ENCODE measurements at places on chromosomes 16 and 17. TPM values are rescaled to one million over a fixed set of nuclear protein-coding genes. Genes with fewer than 3 reads are reported as not detected.

SLC35G6 gene
- total RNA-seq = 0.30 TPM

- no peak overlapping the region for H3K27ac ChIP-seq
- no peaks in the 10 kb centered on the region for H3K36me3 ChIP-seq
- no peak for DNase-seq
- H3K4me1 ChIP-seq = no peaks in the 10 kb centered on the region
- no peak overlapping the region for H3K4me3 ChIP-seq
- H3K27me3 ChIP-seq = no peaks in the 10 kb centered on the region
Measured at GRCh38 chr16:66240631-66241395, 125.7 kb upstream of the CDH5 start.

SLC5A11 gene
- 0.62 TPM for total RNA-seq

- no peak overlapping the region for H3K4me3 ChIP-seq
- peaks cover 25% of the 10 kb centered on the region for H3K4me1 ChIP-seq
- no peak for DNase-seq
- no peak overlapping the region for H3K27ac ChIP-seq
- H3K36me3 ChIP-seq = no peaks in the 10 kb centered on the region
Measured at GRCh38 chr16:77790912-77791311, 2.5 kb downstream of the VAT1L start.

- H3K4me1 ChIP-seq = no peaks in the 10 kb centered on the region
- no peak overlapping the region for H3K4me3 ChIP-seq
- no peak overlapping the region for H3K27ac ChIP-seq
Measured at GRCh38 chr17:77654296-77654695, 304.2 kb upstream of the TNRC6C start.
